ENCODE measurements at places on chromosomes 12 and 14.

GRCh38 chr12:85559536-85559935 lies 276.7 kb downstream of the RASSF9 start:
- DNase-seq: no peak
- H3K4me3 ChIP-seq: no peak overlapping the region
- H3K36me3 ChIP-seq: no peaks in the 10 kb centered on the region
- H3K4me1 ChIP-seq: no peaks in the 10 kb centered on the region
- H3K27me3 ChIP-seq: no peaks in the 10 kb centered on the region
- no peak overlapping the region for H3K27ac ChIP-seq

DNA sequence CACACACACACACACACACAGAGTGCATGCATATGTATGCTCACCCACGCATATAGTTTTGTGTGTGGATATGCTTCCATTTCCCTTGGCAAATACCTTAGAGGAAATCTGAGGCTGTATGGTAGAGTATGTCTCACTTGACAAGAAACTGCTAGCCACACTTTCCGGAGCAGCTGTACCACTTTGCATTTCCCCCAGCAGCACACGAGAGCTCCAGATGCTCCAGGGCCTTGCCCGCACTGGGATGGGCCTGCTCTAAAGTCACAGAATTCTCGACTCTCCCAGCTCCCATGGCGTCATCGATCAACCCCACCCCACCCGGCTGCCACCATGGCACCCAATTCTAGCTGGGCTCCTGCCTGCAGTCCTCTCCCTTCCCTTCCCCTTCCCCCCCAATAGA lies 21.9 kb downstream of the CLMN start:
- H3K27me3 ChIP-seq: no peaks in the 10 kb centered on the region
- H3K4me1 ChIP-seq: no peaks in the 10 kb centered on the region
- no peak for DNase-seq
- H3K36me3 ChIP-seq: no peaks in the 10 kb centered on the region

GRCh38 chr12:26156201-26156871 lies 31.5 kb upstream of the BHLHE41 start:
- no peaks in the 10 kb centered on the region for H3K36me3 ChIP-seq
- no peak for DNase-seq
- H3K27me3 ChIP-seq: peaks cover 4% of the 10 kb centered on the region

DNA sequence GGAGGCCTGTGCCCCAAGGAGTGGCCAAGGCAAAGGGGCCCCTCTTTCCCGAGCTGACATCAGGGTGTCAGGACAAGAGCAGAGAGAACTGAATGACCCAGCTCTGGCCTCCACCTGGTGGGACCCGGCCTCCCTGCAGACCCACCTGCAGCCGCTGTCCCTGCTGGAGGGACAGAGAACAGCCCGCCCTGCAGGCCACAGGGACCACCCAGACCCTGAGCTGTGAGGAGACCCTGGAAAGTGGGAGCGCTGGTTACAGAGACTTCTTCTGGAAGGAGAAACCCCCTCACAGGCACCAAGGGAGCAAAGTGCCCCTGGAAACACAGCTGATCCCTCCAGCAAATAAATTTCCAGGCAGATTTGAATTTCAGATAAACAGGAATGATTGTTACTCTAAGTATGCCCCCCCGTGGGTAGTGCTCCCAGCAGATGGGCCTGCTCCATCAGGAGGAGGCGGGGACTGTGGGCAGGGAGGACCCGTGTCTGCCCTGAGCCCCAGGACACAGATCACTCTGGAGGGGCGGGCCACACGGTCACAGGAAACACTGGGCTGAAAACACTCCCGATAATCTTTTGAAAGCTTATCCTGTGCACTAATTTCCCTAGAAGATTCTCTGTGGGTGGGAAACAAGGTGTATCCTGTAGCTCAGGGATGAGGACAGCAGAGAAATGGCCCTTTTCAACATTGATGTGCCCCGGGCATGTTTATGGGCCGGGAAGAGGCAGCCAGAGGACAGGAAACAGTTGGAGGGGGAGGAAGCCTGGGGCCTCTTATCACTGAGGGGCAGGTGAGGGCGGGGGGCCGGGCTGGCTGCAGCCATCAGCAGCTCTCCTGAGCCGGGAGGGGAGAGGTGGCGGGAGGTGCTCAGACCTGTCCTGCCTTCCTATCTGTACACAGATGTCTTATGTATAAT lies 276.0 kb downstream of the ADGRD1 start:
- H3K4me1 ChIP-seq: no peaks in the 10 kb centered on the region
- no peaks in the 10 kb centered on the region for H3K27me3 ChIP-seq
- H3K27ac ChIP-seq: no peak overlapping the region
- no peak for DNase-seq

DNA sequence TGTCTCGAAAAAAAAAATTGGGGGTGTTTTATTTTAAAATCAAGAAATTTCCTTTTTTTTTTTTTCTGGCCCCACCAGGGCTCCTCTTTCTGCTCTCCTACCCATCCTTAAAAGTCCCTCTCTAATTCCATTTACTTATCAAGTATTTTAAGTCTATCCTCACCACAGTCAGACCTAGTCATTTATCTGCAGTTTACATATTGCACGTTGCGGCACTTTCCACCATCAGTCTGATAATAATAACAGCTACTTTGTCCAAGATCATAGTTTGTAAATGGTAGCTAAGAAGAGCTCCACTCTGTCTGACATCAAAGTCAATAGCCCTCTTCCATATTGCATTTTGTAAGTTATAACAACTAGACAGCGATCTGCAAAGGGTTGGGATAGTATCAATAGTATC lies 23.6 kb upstream of the CAND1 start:
- no peak overlapping the region for H3K4me3 ChIP-seq
- no peaks in the 10 kb centered on the region for H3K36me3 ChIP-seq
- H3K27ac ChIP-seq: no peak overlapping the region
- H3K4me1 ChIP-seq: no peaks in the 10 kb centered on the region
- no peak for DNase-seq

- H3K27ac ChIP-seq: no peak overlapping the region
- no peak for DNase-seq
- no peaks in the 10 kb centered on the region for H3K36me3 ChIP-seq
These were observed 196.6 kb upstream of the EGLN3 start for GRCh38 chr14:34147461-34147860.

DNA sequence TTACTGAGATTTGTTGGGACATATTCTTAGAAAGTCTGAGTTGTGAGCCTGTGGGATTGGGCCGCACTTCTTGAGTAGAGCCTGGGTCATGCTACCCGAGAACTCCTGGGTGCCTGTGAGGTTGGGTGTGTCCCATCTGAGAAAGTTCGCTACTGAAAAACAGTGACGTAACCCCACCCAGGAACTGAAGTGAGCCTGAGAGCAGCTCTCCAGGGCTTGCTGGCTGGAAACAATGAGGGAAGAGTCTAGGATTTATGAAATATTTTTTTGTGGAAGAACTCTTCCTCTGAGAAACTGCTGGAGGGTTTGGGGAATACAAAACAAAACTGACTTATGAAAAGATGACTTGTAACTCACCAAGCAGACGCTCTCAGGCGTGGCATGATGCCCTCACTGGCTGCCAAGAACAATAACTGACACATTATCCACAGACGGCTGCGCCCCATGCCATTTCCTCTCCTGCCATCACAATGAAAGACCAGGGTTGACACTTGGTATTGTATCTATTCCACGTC lies 69.2 kb downstream of the RASSF3 start:
- H3K27me3 ChIP-seq: no peaks in the 10 kb centered on the region
- H3K4me1 ChIP-seq: peaks cover 100% of the 10 kb centered on the region
- H3K27ac ChIP-seq: peak overlapping the region; percentile 92
- H3K36me3 ChIP-seq: peaks cover 2% of the 10 kb centered on the region
- peak; percentile 80 for DNase-seq

DNA sequence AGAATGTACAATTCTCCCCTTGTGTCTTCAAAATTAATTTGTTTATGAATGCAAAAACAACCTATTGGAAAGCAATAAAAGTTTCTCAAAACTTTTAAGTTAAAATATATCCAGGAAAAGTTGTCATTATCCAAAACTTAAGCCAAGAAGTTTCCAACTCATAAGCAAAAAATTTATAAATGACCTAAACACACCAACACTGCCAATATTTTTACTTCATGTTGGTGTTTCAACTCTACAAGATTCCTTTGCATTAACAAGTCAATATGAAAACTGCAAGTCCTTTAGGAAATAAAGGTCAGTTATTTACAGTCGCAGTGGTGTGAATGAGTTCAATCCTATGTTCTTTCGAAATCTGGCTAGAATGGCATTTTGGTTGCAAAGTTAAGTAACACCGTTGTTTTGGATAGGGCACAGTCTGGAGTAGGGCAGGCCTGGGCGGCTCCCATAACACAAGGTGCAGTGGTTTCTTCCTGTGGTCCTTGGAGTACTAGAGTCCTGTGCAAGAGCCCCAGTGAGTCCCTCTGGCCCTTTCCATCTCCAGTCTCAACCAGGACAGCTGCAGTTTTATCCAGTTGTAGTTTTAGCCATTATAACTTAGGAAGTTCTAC lies 151.4 kb downstream of the MED13L start:
- no peaks in the 10 kb centered on the region for H3K36me3 ChIP-seq
- peaks cover 28% of the 10 kb centered on the region for H3K4me1 ChIP-seq
- no peak overlapping the region for H3K27ac ChIP-seq
- DNase-seq: no peak
- H3K4me3 ChIP-seq: no peak overlapping the region
- H3K27me3 ChIP-seq: no peaks in the 10 kb centered on the region

DNA sequence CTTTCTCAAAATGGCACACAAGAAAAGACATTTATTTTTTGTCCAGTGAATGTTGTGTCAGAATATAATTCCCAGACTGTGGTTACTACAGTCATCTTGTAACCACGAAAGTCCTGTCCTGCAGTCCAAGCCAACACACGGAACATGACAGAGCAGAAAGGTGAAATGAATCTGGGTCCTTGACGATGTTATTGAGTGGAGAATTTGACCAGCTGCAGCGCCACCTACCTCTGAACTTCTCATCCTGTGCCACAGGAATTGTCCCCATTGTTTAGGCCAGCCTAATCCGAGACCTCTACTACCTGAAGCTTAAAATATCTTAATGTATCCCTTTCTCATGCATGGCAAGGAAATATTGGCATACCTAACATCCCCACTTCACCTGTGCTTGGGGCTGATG lies 64.1 kb upstream of the OTX2 start:
- no peak overlapping the region for H3K4me3 ChIP-seq
- DNase-seq: no peak
- no peak overlapping the region for H3K27ac ChIP-seq
- H3K4me1 ChIP-seq: no peaks in the 10 kb centered on the region
- no peaks in the 10 kb centered on the region for H3K36me3 ChIP-seq
